Stimulated activated CD4-positive, alpha-beta T cell treated with anti-CD3 and anti-CD28 coated beads, Interleukin-15, amount 100 ng/mL, for 48 hours (primary cell): ENCODE measurements at places on chromosomes 2 and 18.

DNA sequence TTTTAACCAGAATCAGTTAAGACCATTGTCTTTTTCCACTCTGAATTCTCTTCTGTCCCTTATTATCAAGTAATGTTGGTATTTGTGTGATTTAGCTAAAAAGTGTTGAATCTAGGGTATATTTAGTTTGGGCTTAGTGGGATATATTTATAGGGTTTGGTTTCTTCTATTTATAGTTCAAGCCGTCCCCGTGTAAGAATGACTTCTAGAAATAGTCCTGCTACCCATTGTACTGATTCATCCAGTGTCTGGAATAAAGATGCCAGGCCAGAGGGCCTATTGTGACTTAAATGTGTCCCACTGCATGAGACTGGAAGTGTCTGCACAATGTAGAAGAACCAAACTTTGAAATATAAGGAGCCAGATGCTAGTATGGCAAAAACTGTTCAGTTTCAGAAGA is 364.8 kb downstream of the TNS1 start:
- DNase-seq, result no peak

- no peak for DNase-seq
These were observed 23.6 kb downstream of the SUCLG1 start for GRCh38 chr2:84435345-84436025.

GRCh38 chr2:168658706-168659105 is 143.7 kb upstream of the NOSTRIN start:
- DNase-seq, result no peak

DNA sequence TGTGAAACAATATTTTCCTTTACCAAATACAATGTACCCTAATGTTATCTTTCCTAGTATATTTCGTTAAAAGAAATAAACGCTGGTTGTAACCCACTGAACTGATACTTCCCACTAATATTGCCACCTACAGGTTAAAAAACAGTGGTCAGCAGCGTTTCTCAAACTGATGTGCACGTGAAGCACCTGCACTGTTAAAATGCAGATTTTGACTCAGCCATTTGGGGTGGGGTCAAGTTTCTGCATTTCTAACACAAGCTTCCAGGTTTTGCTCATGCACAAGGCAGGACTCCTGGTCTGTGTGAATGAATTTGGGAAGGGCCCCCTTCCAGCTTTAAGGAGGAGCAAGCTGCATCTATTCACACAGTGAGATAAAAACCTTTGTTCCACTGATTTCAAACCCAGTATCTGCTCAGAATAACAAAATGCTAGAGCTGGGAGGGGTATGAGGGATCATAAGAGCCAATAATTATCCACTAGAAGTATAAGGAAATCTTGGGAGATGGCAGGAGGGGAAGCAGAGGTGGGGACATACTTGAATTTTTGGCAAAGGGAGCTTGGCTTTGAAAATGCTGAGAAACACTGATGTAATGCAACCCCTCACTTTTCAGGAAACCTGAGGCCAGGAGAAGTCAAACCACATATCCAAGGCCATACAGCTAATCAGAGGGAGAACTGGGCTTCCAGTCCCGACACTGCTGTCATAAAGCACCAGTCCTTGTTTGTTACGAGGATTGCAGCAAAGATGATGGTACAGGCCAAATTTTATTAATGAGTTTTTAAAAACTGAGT is 116.2 kb downstream of the RBMS1 start:
- no peak for DNase-seq

DNA sequence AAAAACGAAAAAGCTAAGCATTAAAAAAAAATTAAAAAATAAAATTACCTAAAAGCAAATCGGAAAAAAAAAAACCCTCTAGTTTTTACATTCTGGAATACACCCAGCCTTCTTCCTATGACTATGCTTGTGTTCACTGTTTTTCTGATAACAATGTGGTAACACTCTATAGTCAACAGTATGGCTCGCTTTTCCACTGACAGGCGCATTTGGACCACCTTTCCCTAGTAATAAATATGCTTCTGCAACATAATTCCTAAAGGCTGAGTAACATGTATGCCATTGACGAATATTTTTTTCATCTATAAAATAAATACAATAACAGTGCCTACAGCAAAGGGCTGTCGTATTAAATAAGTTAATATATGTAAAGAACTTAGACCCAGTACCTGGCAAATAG is 27.9 kb downstream of the NOL10 start:
- DNase-seq, result no peak

GRCh38 chr2:191150600-191151330 is at the start of gene STAT4:
Gene STAT4, minus strand, starts transcription at chr2:191150994. Its CDS starts 2,791 bp downstream, at chr2:191148203.
- peak; percentile 83 for DNase-seq
